Activated T-helper 2 cell treated with anti-CD3 and anti-CD28 coated beads, Interferon-gamma antibody, Interleukin-2, Interleukin-4, amounts not matched to agents 10 μg/mL and 5 μg/mL and 100 μg/mL, durations not matched to agents 14 hours and 24 hours and 36 hours (primary cell): ENCODE measurements at places on chromosomes 16 and 17.
A peak's percentile ranks its signal among the peaks of the same experiment; 100 is the strongest.

DNA sequence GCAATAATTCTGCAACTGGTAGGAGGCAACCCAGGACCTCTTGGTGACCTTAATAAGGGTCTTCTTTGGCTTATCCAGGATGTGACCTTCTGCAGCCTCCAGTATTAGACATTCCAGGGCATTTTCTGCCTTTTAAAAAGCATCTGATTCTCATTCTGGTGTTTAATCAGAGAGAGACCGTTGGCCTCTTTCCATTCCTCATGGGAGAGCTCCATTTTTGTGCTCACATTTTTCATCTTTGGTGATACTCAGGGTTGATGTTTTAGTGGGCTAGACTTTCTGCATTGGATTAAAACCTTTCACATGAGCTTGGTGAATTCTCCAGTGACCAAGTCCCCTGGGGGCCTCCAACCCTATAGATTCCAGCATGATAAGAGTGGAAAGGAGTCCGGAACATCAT lies 150.2 kb upstream of the CACNG5 start:
- peaks cover 4% of the 10 kb centered on the region for H3K4me1 ChIP-seq
- no peak overlapping the region for H3K4me3 ChIP-seq
- H3K27ac ChIP-seq: no peak overlapping the region

GRCh38 chr17:72952220-72952619 lies 140.3 kb downstream of the SLC39A11 start:
- no peaks in the 10 kb centered on the region for H3K36me3 ChIP-seq
- H3K27me3 ChIP-seq: no peaks in the 10 kb centered on the region
- H3K4me1 ChIP-seq: no peaks in the 10 kb centered on the region
- H3K4me3 ChIP-seq: no peak overlapping the region

- DNase-seq: no peak
- no peaks in the 10 kb centered on the region for H3K36me3 ChIP-seq
- peaks cover 6% of the 10 kb centered on the region for H3K27me3 ChIP-seq
- H3K4me3 ChIP-seq: peak within 1 kb of the TSS; percentile 88
- peaks cover 7% of the 10 kb centered on the region for H3K4me1 ChIP-seq
These were observed at the start of gene PROCA1 for GRCh38 chr17:28711723-28712031. Gene PROCA1, minus strand, starts transcription at chr17:28711888. Its CDS starts 228 bp downstream, at chr17:28711660.

- H3K27ac ChIP-seq: no peak overlapping the region
- DNase-seq: no peak
- H3K27me3 ChIP-seq: peaks cover 2% of the 10 kb centered on the region
- no peaks in the 10 kb centered on the region for H3K36me3 ChIP-seq
- H3K4me1 ChIP-seq: peaks cover 9% of the 10 kb centered on the region
These were observed 223.6 kb upstream of the CIBAR2 start for GRCh38 chr16:85335584-85336491.

DNA sequence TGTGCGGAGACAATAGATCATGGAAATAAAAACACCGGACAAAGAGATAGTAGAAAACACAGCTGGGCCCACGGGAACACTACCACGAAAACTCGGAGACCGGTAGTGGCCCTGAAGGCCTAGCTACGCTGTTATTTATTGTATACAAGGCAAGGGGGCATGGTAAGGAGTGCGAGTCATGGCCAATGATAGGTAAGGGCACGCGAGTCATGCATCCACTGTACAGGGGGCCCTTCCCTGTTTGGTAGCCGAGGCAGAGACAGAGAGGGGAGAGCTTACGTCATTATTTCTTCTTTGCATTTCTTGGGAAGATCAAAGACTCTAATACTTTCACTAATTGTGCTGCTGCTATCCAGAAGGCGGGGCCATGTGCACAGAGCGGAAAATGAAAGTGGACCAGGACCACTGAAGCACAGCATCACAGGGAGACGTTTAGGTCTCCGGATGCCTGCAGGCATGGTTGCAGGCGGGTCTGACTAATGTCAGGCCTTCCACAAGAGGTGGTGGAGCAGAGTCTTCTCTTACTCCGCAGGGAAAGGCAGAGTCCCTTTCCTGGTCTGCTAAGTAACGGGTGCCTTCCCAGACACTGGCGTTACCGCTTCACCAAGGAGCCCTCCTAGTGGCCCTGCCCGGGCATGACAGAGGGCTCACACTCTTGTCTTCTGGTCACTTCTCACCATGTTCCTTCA lies 74.4 kb upstream of the ARL4D start:
- H3K27me3 ChIP-seq: peaks cover 19% of the 10 kb centered on the region
- peaks cover 23% of the 10 kb centered on the region for H3K4me1 ChIP-seq
- H3K4me3 ChIP-seq: no peak overlapping the region
- H3K36me3 ChIP-seq: peaks cover 10% of the 10 kb centered on the region

DNA sequence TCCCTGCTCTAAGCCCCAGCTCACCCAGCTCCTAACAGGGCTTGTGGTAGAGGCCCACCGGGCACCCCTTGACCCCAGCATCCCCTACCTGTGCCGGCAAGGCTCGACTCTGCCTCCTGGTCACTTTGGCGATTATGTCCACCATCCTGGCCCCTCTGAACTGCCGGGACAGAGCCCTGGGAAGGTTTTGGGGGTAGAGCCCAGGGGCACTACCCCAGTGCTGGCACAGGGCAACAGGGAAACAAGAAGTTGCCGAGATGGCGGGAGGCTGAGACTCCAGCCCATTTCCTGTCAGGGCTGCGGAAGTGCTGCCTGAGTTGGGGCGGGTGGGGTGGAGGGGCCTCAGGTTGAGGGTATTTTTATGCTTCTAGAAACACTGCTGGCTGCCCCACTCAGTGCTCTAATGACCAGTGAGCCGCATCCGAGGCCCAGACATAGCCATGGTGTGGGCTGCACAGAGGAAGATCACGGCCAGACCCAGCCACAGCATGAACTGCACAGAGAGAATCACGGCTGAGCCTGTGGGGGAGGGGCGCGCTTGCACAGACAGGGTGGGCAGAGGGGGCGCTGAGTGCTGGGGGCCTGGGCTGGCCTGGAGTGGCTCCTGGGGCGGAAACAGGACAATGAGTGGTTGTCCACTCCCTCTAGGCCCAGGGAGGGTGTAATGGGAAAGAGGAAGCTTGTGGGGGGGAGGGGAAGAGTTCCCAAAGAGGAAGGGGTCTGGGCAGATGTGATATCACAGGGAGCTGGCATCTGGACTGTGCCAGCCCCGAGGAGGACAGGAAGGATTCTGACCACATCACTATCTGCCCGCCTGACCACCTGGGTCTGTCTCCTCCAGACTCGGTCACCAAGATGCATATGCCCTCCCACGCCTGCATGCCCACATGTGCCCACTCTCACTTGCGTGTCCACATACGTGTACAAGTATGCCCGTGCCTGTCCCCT lies 22.3 kb downstream of the ARHGAP27 start:
- H3K4me3 ChIP-seq: peak overlapping the region; percentile 98
- H3K27me3 ChIP-seq: no peaks in the 10 kb centered on the region
- peak overlapping the region; percentile 96 for H3K27ac ChIP-seq
- DNase-seq: peak; percentile 43
- H3K4me1 ChIP-seq: peaks cover 48% of the 10 kb centered on the region

- no peak overlapping the region for H3K4me3 ChIP-seq
- no peak for DNase-seq
- peaks cover 43% of the 10 kb centered on the region for H3K36me3 ChIP-seq
- H3K27ac ChIP-seq: no peak overlapping the region
- no peaks in the 10 kb centered on the region for H3K27me3 ChIP-seq
These were observed 18.9 kb downstream of the SNX11 start for GRCh38 chr17:48126532-48126850.

DNA sequence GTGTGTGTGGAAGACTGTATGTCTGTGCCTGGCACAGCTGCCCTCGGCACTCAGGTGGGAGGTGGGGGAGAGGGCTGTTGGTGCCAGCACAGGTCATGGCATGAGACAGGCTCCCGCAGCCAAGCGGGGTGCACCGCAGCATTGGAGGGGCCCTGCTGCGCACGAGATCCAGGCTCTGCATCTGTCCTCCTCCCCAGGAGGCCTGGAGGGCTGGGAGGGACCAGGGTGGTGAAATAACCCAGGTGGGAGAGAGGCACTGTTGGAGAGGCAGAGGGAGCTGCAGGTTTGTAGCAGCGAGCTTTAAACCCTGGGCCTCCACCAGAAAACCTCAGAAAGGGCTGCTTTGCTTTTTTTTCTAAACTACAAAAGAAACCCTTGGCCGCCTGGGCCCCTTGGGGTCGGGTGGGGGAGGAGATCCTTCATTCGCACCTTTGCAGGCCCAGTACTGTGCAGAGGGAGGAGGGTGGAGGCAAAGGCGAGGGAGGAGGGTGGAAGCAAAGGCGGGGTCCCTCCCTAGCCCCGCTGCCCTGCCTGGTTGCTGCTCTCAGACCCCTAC lies 241.7 kb downstream of the SEC14L1 start:
- peaks cover 59% of the 10 kb centered on the region for H3K4me1 ChIP-seq
- no peaks in the 10 kb centered on the region for H3K27me3 ChIP-seq
- peak overlapping the region; percentile 41 for H3K4me3 ChIP-seq
- DNase-seq: no peak
- H3K27ac ChIP-seq: peak overlapping the region; percentile 2

DNA sequence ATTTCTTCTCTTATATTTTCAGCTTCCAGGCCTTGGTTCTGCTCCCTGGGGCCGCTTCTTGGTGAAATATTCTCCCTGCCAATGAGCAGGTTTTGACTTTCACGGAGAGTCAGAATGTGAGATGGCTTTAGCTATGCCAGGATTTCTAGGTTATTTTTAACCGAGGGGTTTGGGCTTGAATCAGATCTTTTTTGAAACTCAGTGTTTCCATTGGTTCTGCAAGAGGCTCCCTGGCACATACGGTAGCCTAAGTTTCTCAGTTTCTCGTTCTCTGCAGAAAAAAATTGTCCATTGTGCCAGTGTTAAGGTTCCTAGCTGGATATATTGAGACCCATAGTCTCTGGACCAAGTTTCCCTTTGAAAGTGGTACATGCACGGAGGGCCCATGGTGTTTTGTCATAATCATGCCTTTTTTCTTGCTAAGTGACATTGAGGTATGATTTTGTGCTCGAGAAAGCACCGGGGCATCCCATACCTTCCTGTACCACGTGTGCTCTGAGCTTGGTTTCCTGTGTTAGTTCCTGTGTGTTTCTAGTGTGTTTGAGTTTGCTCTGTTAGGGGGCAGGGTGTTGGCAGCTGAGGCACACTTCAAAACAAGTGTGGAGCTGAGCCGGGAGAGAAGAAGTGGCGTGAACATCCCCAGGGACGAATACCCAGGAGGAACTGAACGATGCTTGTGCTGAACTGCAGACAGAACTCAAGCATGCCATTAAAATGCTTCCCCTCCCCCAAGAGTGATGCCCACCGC lies 127.2 kb downstream of the HS3ST3B1 start:
- H3K4me3 ChIP-seq: peak overlapping the region; percentile 54
- no peaks in the 10 kb centered on the region for H3K27me3 ChIP-seq
- H3K36me3 ChIP-seq: no peaks in the 10 kb centered on the region
- DNase-seq: peak; percentile 28
- peak overlapping the region; percentile 82 for H3K27ac ChIP-seq

DNA sequence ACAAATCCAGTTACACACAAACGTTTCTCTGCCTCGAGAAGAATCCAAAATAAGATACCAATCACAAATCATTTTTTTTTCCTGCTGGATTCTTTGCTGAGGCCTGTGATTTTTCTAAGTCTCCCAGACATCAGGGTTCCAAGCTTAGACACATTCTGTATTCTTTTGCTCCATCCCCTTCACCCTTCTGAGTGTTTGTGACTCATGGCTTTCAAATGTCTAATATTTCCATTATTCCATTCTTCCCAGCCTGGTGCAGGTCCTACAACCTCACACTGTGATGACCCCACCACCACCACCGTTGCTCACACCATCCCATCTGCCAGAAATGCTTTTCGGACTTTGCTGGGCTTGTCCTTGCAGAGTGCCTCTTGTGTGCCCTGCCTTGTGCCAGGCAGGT lies 480.1 kb downstream of the SOX9 start:
- H3K27me3 ChIP-seq: peaks cover 31% of the 10 kb centered on the region
- no peak for DNase-seq
- H3K36me3 ChIP-seq: no peaks in the 10 kb centered on the region
- H3K4me3 ChIP-seq: no peak overlapping the region
- no peaks in the 10 kb centered on the region for H3K4me1 ChIP-seq
- no peak overlapping the region for H3K27ac ChIP-seq

GRCh38 chr16:78364556-78364880 lies 265.1 kb downstream of the WWOX start:
- no peaks in the 10 kb centered on the region for H3K27me3 ChIP-seq
- no peaks in the 10 kb centered on the region for H3K4me1 ChIP-seq
- H3K27ac ChIP-seq: no peak overlapping the region
- H3K36me3 ChIP-seq: no peaks in the 10 kb centered on the region
- no peak for DNase-seq
